ENCODE measurements at places on chromosomes 2 and 18.

GRCh38 chr2:144694456-144694855 is 174.5 kb upstream of the ZEB2 start:
- no peak for DNase-seq
- no peak overlapping the region for H3K27ac ChIP-seq
- H3K4me1 ChIP-seq, result peaks cover 8% of the 10 kb centered on the region
- H3K27me3 ChIP-seq, result no peaks in the 10 kb centered on the region
- H3K4me3 ChIP-seq, result no peak overlapping the region

- no peaks in the 10 kb centered on the region for H3K36me3 ChIP-seq
- no peaks in the 10 kb centered on the region for H3K4me1 ChIP-seq
- H3K27ac ChIP-seq, result no peak overlapping the region
These were observed 20.0 kb downstream of the AQP12B start for GRCh38 chr2:240662681-240663080.

DNA sequence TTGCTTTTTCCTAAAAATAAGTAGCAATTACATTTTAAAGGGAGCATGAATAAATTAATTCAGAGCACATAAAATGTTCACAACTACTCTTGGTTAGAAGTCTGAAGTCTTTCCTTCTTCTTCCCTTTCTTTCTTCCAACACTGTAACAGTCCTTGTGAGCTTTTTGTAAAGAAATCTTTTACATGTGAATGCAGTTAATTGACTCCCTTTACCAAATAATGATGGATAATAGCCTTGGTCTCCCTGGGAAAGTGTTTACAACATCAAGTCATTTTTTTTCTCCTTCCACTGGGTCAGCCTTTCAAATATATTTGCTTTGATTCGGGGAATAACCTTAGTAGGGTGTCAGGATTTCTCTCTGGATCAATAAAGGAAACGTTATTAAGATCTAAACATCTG is 39.1 kb downstream of the CALCRL start:
- DNase-seq, result no peak
- no peaks in the 10 kb centered on the region for H3K4me1 ChIP-seq
- H3K27me3 ChIP-seq, result no peaks in the 10 kb centered on the region
- H3K4me3 ChIP-seq, result no peak overlapping the region

DNA sequence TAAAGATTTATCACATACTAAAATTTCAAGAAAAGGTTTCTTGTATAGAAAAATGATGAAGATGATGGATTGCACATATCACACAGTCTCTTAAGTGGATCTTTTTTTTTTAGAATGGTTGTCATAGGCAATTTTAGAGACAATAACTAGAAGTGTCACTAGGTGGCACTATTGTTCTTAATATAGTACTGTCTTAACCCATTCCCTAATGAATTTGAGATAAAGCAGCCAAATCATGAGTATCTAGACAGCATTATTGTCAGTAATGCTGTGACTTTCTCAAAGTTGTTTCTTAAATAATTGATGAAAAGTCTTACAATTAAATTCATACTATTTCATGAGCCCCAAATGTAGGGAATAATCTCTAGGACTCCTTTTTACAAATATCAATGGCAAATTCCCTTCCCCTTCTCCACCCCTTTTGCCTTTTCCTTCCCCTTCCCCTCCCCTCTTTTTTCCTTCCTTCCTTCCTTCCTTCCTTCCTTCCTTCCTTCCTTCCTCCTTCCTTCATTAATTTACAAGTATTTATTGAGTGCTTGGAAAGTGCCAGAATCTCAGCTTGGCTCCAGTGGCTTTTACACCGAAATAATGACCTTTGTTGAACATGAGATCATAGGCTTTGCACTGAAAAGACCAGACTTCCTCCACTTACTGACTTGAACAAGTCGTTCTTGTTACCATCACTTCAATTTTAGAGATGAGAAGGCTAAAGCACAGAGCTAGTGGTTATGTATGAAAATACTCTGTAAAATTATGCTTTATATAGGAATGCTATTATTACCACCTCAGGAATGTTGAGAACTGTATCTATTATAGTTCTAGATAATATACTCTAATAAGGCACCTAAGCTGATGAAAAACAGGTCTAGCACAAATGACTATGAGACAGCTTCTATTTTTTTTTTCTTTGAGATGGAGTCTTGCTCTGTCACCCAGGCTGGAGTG is 19.8 kb downstream of the MYL12B start:
- H3K36me3 ChIP-seq, result peaks cover 12% of the 10 kb centered on the region
- no peak for DNase-seq
- no peaks in the 10 kb centered on the region for H3K27me3 ChIP-seq
- peaks cover 14% of the 10 kb centered on the region for H3K4me1 ChIP-seq
- peak overlapping the region; percentile 79 for H3K27ac ChIP-seq
- no peak overlapping the region for H3K4me3 ChIP-seq

DNA sequence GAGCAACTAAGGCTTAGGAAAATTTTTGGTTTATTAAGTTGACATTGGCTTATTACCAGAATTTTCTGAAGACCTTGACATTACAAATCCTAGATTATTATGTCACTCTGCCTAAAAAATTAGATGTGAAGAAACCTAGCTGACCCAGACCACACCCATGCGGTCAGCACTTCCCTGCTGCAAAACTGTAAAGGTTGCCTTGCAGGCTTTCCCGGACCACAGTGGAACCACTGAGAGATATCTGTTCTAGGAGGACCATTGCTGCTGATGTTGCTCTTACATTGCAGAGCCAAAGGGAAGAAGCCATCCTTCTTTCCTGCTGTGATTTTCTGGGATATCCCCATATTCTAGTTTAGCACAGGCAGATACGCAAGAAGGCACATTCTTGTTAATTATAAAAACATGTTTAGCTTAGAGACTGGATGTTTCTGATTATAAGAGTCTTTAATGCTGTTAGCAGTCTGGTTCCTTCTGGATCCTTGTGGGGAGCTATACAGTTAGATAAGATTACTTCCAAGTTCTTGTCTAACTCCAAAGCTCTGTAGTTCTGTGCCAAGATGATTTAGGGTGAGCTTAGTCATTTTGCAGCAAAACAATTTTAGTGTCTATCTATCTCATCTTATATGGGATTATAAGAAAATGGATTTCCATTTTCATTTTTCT is 70.2 kb downstream of the AOX1 start:
- no peaks in the 10 kb centered on the region for H3K36me3 ChIP-seq
- no peak for DNase-seq
- no peak overlapping the region for H3K4me3 ChIP-seq

DNA sequence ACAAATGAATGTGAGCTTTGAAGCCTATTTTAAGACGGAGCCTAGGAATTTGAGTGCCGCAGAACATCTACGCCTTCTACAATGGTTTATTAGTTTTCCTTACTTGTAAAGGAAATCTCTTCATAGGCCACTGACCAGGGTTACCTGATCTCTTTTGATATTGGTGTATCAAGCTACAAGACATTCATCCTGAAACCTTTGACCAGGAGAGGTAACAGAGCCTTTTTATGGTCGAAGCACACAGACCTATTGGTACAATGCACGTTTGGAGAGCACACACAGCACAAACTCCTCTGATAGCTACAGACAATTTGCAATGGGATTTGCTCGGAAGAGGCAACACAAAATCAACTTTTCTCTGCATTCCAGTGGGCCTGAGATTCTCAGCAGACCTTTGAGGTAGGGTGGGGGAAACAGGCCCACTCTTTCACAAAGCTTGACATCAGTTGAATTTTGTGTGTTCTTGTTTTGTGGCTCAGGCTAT is 12.8 kb downstream of the MYCN start:
- no peak overlapping the region for H3K4me3 ChIP-seq
- H3K36me3 ChIP-seq, result peaks cover 6% of the 10 kb centered on the region
- no peak overlapping the region for H3K27ac ChIP-seq
- DNase-seq, result no peak
- H3K4me1 ChIP-seq, result peaks cover 20% of the 10 kb centered on the region

DNA sequence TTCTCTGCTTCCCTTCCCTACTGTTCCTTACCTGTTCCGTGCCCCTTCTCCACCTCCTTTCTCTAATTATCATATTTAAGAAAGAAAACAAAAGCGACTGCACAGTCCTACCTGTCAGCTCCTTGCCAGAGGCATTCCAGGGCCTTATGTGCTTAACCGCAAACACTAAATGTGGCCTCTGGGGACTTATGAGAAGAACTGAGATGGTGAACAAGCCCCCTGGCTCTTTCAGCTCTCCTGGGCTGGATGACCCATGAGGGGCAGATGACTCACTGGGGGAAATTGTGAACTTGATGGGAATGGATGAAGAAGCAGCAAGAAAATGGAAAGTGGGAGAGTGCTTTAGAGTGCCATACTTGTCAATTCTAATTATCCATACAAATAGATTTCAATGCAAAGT is 106.3 kb upstream of the LYPD1 start:
- H3K27me3 ChIP-seq, result no peaks in the 10 kb centered on the region
- H3K4me1 ChIP-seq, result no peaks in the 10 kb centered on the region
- DNase-seq, result no peak
- H3K4me3 ChIP-seq, result no peak overlapping the region

DNA sequence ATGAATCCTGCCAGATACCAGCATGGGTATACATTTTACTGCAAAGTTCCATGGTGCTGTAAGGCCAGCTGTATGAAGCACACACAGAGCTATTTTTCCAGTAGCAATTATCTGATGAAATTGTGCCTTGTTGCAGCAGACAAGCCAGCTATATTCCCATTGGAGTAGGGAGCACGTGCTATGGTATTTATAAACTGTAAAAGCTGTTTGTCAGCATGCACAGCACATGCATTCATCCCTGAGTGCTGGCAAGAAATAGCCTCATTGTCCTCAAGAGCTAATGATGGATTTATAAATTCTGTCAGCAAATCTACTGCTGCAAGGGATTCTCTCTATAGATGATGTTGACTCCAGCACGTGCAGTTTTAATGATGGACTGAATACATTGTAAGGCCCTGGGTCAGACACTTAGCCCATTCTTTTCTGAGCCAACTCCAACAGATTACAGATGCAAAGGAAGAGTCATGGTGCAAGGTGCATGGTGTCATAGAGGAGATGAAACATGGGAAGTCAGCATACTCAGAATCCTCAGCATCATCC is 61.7 kb downstream of the KCNS3 start:
- H3K4me3 ChIP-seq, result no peak overlapping the region
- DNase-seq, result no peak
- no peaks in the 10 kb centered on the region for H3K4me1 ChIP-seq
- peaks cover 10% of the 10 kb centered on the region for H3K27me3 ChIP-seq
- no peak overlapping the region for H3K27ac ChIP-seq

DNA sequence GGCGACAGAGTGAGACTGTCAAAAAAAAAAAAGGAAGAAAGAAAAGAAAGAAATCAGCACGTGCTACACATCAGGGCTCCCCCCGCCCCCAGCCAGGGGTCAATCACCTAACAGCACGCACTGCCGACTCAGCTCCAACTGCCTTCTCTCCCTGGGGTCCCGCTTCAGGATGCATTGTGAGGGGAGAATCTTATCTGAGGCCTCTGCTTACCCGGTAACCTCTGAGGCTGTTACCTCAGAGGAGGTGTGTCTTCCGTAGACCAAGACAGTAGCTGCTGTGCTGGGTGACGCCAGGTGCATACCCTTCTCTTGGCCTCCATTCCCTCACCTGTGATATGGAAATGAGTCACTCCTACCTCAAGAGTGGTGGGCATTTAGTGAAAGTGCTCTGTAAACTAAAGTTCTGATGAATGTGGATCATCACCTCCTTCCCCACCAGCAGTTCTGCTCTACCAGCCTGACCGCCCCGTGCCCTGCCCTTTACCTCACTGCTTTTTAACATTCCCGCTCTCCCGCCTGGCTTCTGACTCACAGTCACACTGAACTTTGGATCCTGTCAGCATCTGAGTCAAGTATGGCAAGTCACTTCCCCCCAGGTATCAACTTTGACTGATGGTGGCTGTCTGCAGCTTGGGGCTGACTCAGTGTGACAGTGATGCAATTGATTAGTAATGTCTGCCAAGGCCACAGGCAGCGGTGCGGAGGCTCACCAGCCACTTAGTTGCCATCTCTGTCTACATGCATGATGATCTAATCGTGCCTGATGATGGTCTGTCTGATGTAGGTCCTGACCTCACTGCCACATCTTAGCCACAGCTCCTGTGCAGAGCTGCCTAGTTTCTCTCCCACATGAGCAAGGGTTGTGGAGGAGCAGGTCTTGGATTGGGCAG is 20.1 kb downstream of the ARID5A start:
- H3K4me3 ChIP-seq, result no peak overlapping the region
- no peak overlapping the region for H3K27ac ChIP-seq
- DNase-seq, result no peak
- H3K27me3 ChIP-seq, result no peaks in the 10 kb centered on the region

DNA sequence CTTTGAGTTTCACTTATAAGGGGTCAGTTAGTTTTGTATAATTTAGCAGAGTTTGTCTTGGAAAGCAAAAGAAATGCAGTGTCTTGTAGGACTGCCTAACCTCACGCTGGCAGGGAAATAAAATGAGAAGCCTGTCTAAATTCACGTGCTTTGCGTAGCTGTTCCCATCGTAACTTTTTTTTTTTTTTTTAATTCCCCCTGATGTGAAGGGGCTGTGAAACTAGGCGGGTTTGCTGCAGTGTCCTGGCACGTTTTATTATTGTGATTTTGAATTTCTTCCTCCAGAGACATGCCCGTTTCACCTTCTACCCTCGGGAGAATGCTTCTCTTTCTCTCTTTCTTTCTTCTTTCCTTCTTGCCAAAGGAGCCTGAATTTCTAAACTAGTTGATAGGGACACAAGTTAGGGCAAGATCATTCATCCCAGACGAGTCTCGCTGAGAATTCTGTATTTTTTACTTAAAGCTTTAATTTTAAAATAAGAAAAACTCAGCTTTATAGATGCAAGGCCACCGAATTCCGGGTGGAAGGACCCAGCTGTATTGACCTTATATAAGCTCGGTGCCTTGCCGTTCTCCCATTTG is 2.3 kb downstream of the MEIS1 start:
- H3K36me3 ChIP-seq, result peaks cover 39% of the 10 kb centered on the region
- peaks cover 28% of the 10 kb centered on the region for H3K4me1 ChIP-seq
- no peak for DNase-seq
- no peaks in the 10 kb centered on the region for H3K27me3 ChIP-seq
- H3K27ac ChIP-seq, result peak overlapping the region; percentile 98

GRCh38 chr18:68435581-68435980 is 279.3 kb downstream of the TMX3 start:
- no peak overlapping the region for H3K4me3 ChIP-seq
- no peaks in the 10 kb centered on the region for H3K36me3 ChIP-seq
- DNase-seq, result no peak
- peaks cover 12% of the 10 kb centered on the region for H3K4me1 ChIP-seq
- no peak overlapping the region for H3K27ac ChIP-seq

DNA sequence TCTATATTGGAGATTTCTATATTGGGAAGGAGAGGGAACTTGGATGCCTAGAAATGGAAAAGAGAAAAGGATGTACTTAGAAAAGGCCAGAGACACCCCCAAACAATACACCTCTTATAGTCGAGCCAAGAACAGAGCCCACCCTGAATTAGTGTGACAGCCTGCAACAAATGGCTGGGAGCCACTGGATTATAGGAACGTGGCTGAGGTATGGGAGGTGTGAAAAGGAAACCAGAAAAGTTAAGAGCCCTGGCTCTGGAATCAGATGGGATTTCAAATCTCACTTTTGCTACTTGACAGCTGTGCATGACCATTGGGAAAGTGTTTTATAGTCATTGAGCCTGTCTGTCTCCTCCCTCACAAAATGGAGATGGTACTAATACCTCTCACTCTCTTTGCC is 394.0 kb downstream of the ZNF521 start:
- H3K36me3 ChIP-seq, result no peaks in the 10 kb centered on the region
- peaks cover 13% of the 10 kb centered on the region for H3K4me1 ChIP-seq

Data from mesothelial cell of epicardium (in vitro differentiated cells).